ENCODE measurements at places on chromosomes 7 and 10. TPM values are rescaled to one million over a fixed set of nuclear protein-coding genes. Genes with fewer than 3 reads are reported as not detected.

DNA sequence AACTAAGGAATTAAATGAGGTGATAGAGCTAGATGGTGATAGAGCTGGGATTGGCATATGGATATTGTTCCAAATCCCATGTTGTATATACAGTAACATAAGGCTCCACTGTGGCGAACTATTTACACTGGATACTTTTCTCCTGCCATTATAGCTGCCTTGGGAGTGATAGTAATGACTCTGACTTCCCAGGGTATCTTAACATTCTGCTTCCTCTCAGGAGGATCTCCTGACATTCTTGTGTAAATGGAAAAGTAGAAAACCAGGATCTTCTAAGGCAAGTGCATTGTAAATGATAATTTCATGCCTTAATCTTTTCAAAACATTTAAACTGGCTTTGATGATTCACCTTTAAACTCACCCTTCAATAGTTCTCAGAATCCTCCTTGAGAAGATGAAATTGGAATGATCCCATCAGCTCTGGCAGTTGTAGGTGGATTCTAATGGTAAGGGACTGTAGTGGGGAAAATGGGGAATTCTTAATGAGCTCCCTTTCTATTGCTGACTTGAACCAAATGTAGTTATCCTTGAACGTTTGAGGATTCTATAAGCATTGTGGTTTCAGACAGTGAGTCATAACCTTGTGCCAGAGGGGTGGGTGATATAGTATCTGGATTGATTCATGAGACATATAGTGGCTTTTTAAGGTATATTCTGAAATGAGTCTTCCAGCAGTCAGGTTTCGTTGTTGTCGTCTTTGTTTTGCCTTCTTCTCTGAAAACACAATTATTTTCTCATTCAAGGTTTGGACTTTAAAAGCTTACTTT, 450.0 kb downstream of the SUGCT start:
- no peaks in the 10 kb centered on the region for H3K36me3 ChIP-seq
- no peak overlapping the region for H3K4me3 ChIP-seq

DNA sequence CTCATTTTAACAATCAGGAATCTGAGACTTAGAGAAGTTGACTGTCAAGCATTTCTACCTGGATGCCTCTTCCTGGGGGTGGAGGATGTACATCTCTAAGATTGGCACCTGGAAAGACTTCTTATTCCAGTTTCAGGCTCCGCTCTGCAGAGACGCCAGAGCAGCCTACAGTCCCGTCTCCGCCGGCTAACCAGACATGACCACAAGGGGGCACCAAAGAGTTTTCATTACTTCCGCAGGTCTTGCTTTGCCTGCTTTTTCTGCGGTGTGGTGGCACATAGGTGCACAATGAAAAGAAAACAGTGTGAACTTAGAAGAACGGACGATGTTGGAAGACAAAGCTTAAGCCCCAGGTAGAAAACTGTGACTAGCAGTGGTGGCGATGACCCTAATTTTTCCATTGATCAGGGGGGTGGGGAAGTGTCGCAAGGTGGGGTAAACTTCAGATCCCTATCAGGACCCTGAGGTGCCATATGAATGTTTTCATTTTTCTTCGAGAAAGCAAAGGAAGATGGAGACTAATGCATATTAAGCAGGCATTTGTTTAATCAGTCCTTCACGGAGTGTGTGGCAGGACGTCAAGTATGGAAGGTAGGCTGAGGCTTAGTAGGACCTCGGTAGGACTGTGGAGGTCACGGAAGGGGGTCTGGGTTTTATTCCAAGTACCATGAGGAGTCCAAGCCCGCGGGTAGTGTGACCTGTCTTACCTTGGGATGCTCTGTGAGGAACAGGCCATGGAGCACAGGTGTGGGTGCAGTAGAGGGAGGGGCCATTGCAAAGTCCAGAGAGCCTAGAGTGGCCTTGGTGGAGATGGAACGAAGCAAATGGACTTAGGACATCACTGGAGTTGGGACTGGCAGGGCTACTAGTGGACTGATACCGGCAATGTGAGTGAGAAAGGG, 60.1 kb upstream of the SORCS3 start:
- H3K36me3 ChIP-seq = no peaks in the 10 kb centered on the region
- no peak overlapping the region for H3K27ac ChIP-seq
- no peak overlapping the region for H3K4me3 ChIP-seq

DNA sequence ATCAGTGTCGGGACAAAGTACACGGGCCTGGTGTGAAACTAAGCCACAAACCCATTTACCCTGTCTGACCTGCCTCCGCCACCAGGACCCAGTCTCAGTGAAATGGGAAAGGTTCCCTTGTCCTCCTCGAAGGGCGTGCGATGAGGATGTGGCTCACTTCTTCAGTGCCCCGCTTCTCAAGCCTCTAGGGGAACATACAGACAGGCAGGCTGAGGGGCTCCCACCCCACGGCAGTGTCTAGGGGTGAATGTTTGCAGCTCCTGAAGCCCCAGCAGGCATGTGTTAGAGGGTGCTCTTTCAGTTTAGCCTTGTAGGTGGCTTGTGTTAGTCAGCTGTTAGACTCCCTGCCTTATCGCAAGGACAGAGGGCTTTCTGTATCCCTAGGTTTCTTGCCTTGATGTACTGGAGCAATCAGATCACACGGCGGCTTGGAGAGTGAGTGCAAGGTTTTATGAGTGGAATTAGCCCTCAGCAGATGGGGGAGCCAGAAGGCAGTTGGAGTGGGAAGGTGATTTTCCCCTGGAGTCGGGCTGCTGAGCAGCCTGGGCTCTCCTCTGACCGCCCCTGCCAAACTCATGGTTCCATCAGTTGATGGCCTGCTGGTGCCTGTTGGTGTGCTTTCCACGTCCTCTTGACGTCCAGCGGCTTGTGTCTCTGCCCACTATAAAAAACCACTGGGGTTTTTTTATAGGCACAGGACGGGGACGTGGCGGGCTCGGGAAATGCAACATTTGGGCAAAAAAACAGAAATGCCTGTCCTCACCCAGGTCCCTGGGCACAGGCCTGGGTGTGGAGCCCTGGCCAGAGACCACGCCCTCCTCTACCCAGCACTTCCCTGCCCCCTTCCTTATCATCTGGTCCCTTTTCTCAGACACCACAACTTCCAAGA, 759 bp downstream of the NUDT1 start:
- no peak for DNase-seq
- H3K27me3 ChIP-seq = no peaks in the 10 kb centered on the region
- peaks cover 4% of the 10 kb centered on the region for H3K4me1 ChIP-seq
- no peaks in the 10 kb centered on the region for H3K36me3 ChIP-seq
- H3K4me3 ChIP-seq = peak overlapping the region; percentile 74

- no peak overlapping the region for H3K4me3 ChIP-seq
- no peak overlapping the region for H3K27ac ChIP-seq
Measured at GRCh38 chr7:98420966-98421612, 20.2 kb upstream of the BAIAP2L1 start.

Gene SPDYE2B
- not detected for total RNA-seq

GRCh38 chr7:151590071-151590849, 70.6 kb upstream of the RHEB start:
- H3K36me3 ChIP-seq = no peaks in the 10 kb centered on the region
- no peak for DNase-seq
- H3K4me3 ChIP-seq = no peak overlapping the region

GRCh38 chr7:36232555-36232954, 79.5 kb downstream of the EEPD1 start:
- no peaks in the 10 kb centered on the region for H3K27me3 ChIP-seq
- DNase-seq = no peak
- no peak overlapping the region for H3K4me3 ChIP-seq
- H3K4me1 ChIP-seq = no peaks in the 10 kb centered on the region
- H3K27ac ChIP-seq = no peak overlapping the region
- H3K36me3 ChIP-seq = no peaks in the 10 kb centered on the region

Gene FAM25G
- total RNA-seq = not detected

Gene REPIN1
- 80.8 TPM for total RNA-seq

DNA sequence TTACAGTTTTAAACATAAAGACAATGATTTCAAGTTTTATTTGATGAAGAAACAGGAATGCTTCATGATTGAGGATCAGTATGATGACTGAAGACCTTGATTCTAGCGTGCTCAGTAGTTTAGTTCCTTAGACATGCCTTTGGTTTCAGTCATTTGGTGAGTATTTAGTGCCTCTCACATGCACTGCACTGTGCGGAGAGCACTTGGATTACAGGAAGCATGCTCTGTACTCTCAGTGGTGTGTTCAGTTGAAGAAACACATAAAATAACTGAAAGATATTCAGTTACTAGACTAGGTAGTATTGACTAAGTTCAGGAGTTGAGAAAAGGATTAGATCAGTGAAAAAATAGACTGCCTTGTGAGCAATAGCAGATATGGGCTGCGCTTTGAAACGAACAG, 25.5 kb downstream of the RBM17 start:
- H3K4me1 ChIP-seq = no peaks in the 10 kb centered on the region
- H3K27ac ChIP-seq = peak overlapping the region; percentile 39
- no peaks in the 10 kb centered on the region for H3K36me3 ChIP-seq
- no peak for DNase-seq
- H3K27me3 ChIP-seq = no peaks in the 10 kb centered on the region
- H3K4me3 ChIP-seq = no peak overlapping the region

GRCh38 chr10:100872034-100872791, 40.5 kb upstream of the SLF2 start:
- no peaks in the 10 kb centered on the region for H3K36me3 ChIP-seq
- no peak for DNase-seq
- no peaks in the 10 kb centered on the region for H3K4me1 ChIP-seq

DNA sequence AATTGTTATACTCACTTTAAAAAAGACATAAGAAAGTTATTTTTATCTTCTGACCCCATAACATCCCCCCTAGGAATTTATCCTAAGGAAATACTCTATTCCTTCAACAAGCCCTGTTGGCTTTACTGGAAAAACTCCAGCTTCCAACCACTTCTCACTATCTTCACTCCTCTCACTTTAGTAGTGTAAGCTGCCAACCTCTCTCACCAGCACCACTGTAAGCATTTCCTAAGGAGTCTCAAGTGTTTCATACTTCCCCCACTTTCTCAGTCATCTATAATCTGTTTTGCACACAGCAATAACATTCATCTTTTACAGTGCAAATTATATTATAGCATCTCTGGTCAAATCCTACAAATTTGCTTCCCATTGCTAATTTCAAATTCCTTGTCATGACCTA, 45.8 kb downstream of the GPR85 start:
- no peak overlapping the region for H3K27ac ChIP-seq
- no peaks in the 10 kb centered on the region for H3K27me3 ChIP-seq
- no peaks in the 10 kb centered on the region for H3K36me3 ChIP-seq
- H3K4me3 ChIP-seq = no peak overlapping the region
- H3K4me1 ChIP-seq = no peaks in the 10 kb centered on the region

GRCh38 chr10:95233377-95234034, 39.5 kb downstream of the ACSM6 start:
- H3K4me3 ChIP-seq = no peak overlapping the region
- no peaks in the 10 kb centered on the region for H3K27me3 ChIP-seq
- DNase-seq = no peak
- no peak overlapping the region for H3K27ac ChIP-seq
- H3K36me3 ChIP-seq = no peaks in the 10 kb centered on the region
- H3K4me1 ChIP-seq = no peaks in the 10 kb centered on the region

Gene SCART1
- 1.8 TPM for total RNA-seq

- no peak overlapping the region for H3K27ac ChIP-seq
- no peaks in the 10 kb centered on the region for H3K36me3 ChIP-seq
- no peaks in the 10 kb centered on the region for H3K4me1 ChIP-seq
- H3K27me3 ChIP-seq = no peaks in the 10 kb centered on the region
Measured at GRCh38 chr10:70584366-70584765, 18.2 kb downstream of the PRF1 start.

GRCh38 chr7:118657391-118658005, 433.0 kb downstream of the ANKRD7 start:
- no peaks in the 10 kb centered on the region for H3K4me1 ChIP-seq
- H3K36me3 ChIP-seq = no peaks in the 10 kb centered on the region
- DNase-seq = no peak
- no peak overlapping the region for H3K27ac ChIP-seq

DNA sequence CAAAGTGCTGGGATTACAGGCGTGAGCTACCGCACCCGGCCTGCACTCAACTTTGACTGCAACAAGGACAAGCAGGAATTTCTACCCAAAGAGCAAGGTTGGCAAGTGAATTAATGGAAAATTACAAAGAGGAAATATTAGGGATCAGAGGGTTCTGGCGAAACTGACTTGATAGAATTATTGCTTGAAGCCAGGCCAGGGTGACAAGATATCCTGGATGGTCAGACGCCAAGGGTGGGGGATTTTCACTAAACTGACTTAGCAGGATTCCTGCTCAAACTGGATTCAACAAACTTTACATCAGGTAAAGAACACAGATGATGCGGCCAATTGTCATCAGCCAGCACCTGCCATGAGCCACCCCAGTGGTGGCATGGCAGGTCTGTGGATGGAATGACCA, 603.6 kb upstream of the MGMT start:
- H3K36me3 ChIP-seq = no peaks in the 10 kb centered on the region
- H3K4me3 ChIP-seq = no peak overlapping the region
- peak; percentile 42 for DNase-seq
- no peaks in the 10 kb centered on the region for H3K4me1 ChIP-seq
- no peaks in the 10 kb centered on the region for H3K27me3 ChIP-seq

Gene HIF1AN
- total RNA-seq = 24.2 TPM

Gene CRTAC1
- total RNA-seq = 3.7 TPM

Gene SEMA4G
- total RNA-seq = 4.1 TPM

DNA sequence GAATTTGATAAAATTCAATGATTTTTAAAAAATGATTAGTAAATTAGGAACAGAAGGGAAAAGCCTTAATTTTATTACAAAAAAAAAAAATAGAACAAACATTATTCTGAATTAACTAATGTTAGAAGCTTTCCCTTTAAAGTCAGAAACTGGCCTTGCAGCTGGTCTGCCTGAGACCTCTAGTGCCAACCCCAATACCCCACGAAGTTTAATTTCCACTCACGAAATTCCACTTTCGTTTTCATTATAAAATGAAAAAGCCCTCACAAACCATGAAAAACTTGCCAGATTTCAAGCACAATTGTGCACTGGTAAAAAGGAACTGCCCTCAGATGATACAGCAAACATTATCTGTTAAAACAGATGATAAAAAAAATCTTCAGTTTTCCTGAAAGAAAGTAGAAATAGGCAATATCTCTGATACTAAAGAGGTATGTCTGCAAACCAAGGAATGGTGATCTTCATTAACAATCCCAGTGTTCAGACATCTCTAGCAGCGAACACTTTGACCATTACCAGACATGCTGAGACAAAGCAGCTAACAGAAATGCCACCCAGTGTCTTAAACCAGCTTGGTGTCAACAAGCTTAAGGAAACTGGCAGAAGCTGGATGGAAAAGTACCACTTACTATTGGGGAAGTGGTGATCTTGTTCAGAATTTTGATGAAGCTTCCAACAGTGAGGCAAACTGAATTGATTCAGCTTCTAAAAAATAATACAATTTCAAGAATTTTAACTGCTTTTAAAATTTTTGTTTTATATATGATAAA, 80.2 kb downstream of the PALS2 start:
- H3K27me3 ChIP-seq = no peaks in the 10 kb centered on the region
- no peak overlapping the region for H3K4me3 ChIP-seq
- no peaks in the 10 kb centered on the region for H3K36me3 ChIP-seq
- H3K27ac ChIP-seq = no peak overlapping the region
- DNase-seq = no peak
